ENCODE measurements at places on chromosomes 7 and 10.

GRCh38 chr7:20197837-20198236 lies 19.3 kb downstream of the MACC1 start:
- DNase-seq: no peak

GRCh38 chr10:119268871-119269506 lies 61.6 kb downstream of the GRK5 start:
- DNase-seq: no peak

DNA sequence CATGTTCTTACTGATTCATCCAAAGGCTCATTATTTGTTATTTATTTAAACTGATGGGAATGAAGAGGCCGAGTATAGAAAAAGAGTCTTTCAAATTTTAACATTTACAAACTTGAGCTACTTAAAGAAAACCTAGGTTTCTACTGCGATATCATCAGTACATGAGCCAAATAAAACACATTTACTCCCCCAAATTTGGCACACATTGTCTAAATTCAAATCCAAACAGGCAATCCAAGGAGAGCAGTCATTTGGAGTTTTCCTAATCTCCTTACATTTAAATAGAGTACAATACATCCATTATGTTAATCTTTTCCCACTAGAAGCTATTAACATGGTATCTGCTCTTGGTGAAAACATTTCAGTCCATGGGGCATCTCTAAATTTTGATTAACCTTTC lies 2.2 kb downstream of the NMT2 start:
- DNase-seq: no peak

DNA sequence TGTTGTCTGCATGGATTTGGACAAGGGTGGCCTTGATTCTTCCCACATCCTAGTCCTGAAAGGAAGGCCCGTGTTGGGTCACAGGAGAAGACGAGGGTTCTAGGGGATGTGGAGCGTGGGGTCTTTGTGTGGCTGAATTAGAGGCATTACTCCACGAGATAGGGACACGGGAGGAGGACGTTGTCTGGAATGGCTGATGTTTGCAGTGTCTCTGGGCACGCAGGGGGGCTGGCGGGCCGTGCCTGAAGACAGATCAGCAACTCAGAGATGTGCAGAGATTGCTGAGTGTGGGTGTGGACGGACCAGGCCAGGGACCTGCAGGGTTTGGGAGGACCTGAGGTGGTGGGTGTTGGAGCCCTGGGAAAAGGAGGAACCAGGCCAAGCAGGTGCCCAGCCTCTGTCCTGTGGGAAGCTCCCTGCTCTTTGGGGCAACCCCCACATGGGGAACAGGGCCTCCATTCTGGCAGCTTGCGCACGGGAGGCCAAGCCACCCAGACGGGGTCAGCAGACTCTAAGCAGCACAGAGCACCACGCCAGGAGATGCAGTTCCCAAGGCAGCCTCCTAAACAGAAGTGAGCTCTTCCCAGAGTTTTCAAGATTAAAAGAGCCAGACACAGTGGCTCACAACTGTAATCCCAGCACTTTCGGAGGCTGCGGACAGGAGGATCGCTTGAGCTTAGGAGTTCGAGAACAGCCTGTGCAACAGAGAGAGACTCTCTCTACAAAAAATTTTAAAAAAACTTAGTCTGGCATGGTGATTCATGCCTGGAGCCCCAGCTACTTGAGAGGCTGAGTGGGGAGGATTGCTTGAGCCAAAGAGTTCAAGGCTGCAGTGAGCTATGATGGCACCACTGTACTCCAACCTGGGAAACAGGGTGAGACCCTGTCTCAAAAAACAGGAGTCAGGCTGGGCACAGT lies 71.0 kb upstream of the GTF2I start:
- peak; percentile 44 for DNase-seq

DNA sequence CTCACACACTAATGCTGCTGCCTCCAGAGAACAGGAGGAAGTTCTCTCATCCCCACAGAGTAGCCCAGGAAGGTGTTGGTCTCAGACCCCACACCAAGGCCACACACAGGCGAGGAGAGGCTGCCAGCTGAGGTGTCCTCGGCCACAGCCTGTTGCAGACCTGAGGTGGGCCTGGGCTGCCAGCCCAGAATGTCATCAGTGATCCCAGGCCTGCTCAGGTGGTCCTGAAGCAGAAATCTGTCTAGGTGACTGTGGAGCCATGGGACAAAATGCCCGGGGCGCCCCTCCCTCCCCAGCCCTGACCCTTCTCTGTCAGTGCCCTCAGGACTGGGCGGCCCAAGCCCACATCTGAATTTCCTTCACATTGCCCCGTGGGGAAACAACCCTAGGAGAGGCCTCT lies 43.5 kb upstream of the LRRC4 start:
- DNase-seq: no peak

- DNase-seq: no peak
Observed at GRCh38 chr10:103278537-103278823, 1.5 kb downstream of the INA start.

DNA sequence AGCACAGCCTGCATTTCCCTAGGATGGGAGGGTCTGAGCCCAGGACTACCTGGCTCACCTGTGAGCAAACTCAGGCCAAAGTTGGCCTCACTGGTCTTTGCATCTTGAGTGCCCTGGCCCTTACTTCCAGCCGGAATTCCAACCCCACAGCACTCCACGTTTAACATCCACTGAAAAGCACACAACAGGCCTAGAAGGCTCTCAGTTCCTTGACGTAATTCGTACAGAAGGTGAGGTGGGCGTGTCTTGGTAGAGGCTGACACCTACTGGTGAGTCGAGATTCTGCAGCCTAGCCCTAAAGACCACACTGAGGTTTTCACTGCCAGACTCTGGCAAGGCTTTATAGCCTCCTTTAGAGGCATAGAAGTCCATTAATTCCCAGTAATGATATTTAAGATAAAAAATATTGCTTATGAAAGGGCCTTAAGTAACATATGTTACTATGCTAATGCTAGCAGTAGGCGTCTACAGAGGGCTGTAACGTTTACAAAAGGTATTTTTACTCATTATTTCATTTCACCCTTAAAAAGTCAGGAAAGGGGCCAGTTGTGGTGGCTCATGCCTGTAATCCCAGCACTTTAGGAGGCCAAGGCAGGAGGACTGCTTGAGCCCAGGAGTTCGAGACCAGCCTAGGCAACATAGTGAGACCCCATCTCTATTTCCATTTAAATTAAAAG lies 95.8 kb downstream of the HIP1 start:
- DNase-seq: peak; percentile 79

- DNase-seq: no peak
Observed at GRCh38 chr7:22181663-22182062, 175.3 kb downstream of the RAPGEF5 start.

DNA sequence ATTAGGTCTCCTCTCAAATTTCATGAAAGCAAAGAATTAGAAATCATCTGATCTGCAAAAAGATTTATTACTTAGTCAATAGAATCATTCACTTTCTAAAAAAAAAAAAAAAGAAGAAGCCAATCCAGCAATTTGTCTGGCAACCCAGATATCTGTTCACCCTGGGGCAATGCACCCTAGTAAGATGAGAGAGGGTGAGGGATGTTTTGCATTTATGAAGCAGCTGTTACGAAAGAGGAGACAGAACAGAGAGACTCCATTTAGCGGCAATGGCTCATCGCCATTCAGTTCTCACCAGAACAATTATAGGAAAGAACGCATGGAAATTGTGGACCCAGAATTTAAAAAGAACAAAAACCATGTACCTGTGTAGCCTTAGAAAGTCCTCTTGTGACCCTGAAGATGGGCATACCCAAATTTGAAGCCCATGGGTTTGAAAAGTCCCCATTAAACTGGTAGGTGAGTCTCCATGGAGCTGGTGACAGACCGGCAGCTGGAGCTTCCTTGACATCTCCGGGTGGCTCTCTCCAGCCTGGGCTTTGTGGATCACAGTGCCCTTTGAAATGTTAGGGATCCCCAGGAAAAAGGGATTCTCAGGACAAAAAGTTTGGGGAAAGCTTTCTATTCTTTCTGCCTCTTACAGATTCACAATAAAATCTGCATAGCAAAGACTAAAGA lies 45.5 kb upstream of the CCDC3 start:
- no peak for DNase-seq

DNA sequence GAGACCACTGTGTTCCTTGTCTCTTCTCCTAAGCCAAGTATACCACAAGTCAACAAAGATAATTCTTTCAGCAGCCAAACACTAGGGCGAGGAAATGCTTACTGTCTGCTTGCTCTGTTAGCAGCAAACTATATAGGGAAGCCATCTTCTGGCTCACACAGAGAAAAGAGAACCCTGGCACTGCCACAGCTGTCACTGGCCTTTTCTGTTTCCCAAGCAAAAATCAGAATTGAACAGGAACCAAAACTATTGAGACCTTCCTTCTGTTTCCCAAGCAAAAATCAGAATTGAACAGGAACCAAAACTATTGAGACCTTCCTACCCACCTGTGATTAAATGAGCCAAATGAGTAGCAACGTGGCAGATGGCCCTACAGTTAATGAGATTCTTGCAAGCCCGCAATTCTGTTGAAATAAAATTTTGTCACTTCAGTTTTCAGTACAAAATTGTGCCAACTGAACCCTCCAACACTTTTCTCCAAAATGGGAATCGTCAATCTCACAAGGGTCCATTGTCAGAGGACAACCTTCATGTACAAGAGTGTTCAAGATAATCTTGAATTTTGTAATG lies 54.5 kb downstream of the LRRTM3 start:
- DNase-seq: no peak

- no peak for DNase-seq
Observed at GRCh38 chr7:103919272-103919868, 70.1 kb downstream of the RELN start.

DNA sequence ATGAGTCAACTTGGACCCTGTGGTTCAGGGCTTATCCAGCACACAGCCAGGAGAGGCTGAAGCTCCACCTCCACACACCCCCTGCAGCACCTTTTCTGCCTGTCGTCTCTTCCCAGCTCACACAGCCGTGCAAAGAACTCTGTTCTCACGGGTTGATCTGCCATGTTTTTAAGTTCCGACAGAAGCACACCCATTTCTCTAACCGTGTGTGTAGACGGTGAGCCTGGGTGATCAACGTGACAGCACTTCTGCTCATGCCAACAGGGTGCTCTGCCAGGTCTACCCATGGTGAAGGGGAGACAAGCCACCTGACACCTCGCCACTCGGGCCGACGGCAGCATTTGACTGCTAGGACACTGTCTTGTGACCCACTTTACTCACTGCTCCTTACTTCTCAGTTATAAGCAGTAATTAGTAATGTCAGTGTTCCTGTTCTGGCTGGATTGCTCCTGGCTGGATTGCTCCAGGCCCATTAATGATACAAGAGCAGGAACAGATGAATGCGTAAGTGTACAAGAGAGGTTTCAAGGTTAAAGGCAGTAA lies 90.5 kb downstream of the RNF216 start:
- DNase-seq: peak; percentile 66

DNA sequence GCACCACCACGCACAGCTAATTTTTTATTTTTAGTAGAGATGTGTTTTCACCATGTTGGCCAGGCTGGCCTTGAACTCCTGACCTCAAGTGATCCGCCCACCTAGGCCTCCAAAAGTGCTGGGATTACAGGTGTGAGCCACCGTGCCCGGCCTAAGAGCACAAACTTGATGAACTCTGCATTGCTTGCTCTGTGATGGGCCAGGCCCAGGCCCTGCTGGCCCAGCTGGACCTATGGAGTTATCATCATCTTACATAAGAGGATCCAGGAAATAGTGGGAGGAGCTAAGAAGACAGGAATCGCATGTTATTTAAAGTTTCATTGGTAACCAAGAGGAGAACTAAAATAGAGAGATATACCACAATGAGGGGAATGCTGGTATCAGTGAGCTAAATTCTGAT lies 86.9 kb downstream of the DAGLB start:
- no peak for DNase-seq

DNA sequence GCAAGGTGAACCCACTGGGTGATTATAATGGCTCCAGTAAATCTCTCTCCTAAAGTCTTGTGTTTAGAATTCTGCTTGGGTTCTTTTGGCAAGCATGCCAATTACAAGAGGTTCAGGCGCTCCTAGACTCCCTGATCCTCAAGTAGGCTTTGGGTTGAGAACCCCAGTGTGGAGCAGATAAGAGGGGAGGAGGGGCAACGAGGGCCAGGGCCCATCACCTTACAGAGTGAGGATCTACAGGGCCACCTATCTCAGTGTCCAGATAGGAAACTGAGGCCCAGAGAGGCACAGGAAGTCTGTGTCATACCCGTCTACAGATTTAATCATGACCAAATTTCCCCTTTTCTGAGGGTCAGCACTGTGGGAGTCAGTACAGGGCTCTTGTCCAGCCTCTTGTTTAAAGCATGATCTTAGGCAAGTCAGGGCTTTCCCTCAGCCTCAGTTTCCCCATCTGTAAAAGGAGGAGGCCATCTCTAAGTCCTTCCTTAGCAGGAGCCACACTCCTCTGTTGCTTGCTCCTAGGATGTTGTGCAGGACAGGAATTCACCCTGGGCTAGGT lies 4.4 kb downstream of the TACR2 start:
- no peak for DNase-seq

- DNase-seq: no peak
Observed at GRCh38 chr10:74852381-74852780, 26.0 kb downstream of the KAT6B start.

- no peak for DNase-seq
Observed at GRCh38 chr10:11186374-11186773, 168.7 kb downstream of the CELF2 start.

- DNase-seq: peak; percentile 76
Observed at GRCh38 chr7:128137181-128137580, 103.9 kb upstream of the LEP start.

DNA sequence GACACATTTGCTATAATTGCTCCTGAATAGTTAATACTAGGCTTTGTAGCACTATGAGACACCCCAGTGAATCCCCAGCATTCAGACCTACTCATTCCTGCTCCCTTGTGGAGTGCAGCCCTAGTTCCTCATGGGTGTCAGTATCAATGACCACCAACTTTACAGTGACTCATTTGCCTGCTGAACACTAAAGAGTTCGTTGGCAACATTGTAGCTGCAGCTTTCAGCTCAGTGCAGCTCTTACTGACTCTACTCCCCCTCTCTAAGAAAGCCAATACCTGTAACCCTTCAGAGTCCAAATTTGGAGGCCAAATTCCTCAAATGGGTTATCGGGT lies 127.1 kb upstream of the MTPN start:
- peak; percentile 8 for DNase-seq

DNA sequence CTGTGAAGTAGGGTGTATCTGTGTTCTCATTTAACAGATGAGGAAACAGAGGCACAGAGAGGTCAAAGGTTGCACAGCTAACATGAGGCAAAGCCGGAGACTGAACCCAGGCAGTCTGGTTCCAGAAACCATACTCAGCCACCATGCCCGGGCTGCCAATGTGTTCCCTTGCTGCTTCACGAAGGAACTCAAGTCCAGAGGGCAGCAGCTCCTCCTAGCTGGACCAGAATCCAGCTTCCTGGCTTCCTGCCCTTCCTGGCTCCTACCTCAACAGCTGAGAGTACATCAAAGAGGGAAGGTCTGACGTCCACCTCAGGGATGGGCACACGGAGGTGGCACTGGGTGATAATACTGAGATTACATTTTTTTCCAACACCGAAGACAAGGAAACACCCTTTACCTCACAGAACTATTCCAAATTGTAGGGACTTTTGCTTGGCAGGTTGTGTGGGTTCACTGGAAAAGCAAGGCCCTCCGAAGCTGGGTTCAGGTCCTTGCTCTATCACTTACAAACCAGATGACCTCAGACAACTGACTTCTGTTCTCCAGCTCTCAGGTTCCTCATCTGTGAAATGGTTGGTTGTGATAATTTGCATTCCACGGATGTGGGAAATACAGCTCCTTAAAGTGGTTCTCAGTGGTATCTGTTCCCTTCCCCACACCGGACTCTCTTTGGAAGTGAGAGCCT lies 154.1 kb upstream of the ZMIZ1 start:
- no peak for DNase-seq
